ENCODE measurements at places on chromosomes 3 and 15.

- DNase-seq, result no peak
Measured at GRCh38 chr3:13703071-13703470, 154.1 kb downstream of the FBLN2 start.

GRCh38 chr3:132325103-132325606 is 7.9 kb downstream of the ACP3 start:
- no peak for DNase-seq

DNA sequence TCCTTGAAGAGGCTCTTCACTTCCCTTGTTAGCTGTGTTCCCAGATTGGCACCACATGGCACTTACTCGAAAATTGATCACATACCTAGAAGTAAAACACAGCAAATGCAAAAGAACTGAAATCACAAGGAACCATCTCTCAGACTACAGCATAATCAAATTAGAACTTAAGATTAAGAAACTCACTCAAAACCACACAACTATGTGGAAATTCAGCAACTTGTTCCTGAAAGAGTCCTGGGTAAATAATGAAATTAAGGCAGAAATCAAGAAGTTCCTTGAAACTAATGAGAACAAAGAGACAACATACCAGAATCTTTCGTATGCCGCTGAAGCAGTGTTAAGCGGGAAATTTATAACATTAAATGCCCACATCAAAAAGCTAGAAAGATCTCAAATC is 566.3 kb upstream of the TGFBR2 start:
- DNase-seq, result no peak

- DNase-seq, result no peak
Measured at GRCh38 chr3:154184582-154184981, 63.4 kb downstream of the ARHGEF26 start.

- no peak for DNase-seq
Measured at GRCh38 chr3:11459186-11459824, 184.4 kb downstream of the VGLL4 start.
